ENCODE measurements at places on chromosomes 16 and 17.

DNA sequence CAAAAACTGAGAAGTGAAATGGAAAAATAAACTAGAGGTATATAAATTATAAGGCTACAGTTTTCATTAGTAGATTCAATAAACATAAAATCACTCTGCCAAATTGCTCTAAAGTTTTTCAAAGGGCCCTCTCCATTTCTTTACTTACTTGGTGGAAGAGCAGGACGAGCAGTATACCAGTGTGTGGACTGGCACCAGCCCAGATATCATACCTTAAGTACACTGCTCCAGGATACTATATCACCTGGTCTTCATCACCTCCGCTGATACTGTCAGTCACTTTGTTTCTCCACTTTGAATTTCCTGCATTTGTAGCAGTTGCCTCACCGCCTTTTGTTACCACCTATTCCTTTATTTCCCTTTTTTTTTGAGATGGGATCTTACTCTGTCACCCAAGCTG lies 37.6 kb downstream of the MAP3K3 start:
- no peak for DNase-seq

DNA sequence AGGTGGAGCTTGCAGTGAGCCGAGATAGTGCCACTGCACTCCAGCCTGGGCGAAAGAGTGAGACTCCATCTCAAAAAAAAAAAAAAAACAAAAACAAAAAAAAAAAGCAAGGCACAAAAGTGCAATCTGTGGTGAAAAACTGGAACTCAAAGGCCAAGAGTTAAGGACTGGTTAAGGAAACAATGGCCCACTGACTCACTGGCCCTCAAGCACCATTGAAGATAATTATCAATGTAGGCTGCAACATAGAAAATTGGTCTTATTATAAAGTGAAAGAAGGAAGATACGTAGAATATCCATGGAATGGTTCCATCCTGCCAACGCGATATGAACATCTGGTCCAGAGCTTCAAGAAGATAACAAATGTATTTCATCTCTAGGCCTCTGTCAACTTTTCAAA lies 444.2 kb downstream of the SOX9 start:
- DNase-seq, result no peak

DNA sequence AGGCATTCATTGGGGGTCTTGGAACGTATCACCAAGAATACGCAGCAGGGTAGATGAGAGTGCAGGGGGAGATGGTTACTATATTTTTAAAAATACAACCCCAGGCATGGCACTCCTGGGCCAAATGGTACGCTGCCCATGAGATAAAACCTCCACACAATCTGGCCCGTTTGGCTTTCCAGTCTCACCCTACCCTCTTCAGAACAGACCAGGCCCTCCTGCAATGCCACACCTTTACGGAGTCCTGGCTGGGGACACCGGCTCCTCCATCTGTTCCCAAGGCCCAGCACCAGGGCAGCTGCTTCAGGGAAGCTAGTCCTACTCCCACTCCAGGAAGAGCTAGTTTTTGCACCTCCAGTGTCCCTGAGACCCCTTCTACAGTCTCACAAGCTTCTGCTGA lies 24.4 kb downstream of the SNN start:
- no peak for DNase-seq

GRCh38 chr17:47896672-47897490 lies 845 bp downstream of the SP2 start:
- no peak for DNase-seq

GRCh38 chr17:19460700-19461099 lies 49.7 kb downstream of the RNF112 start:
- DNase-seq, result no peak

GRCh38 chr17:11290814-11291213 lies 49.8 kb downstream of the SHISA6 start:
- DNase-seq, result no peak

- no peak for DNase-seq
Measured at GRCh38 chr16:13883881-13884280, 36.1 kb upstream of the ERCC4 start.

- no peak for DNase-seq
Measured at GRCh38 chr17:82333279-82334171, at the start of gene SECTM1. SECTM1 (minus strand) TSS chr17:82333766; CDS start chr17:82327240, 6,526 bp downstream.

GRCh38 chr17:36889770-36890349 lies 47.4 kb upstream of the LHX1 start:
- DNase-seq, result no peak

- DNase-seq, result no peak
Measured at GRCh38 chr17:10226930-10227695, 28.7 kb upstream of the GAS7 start.

- no peak for DNase-seq
Measured at GRCh38 chr16:86525696-86526095, 15.4 kb downstream of the FOXF1 start.

DNA sequence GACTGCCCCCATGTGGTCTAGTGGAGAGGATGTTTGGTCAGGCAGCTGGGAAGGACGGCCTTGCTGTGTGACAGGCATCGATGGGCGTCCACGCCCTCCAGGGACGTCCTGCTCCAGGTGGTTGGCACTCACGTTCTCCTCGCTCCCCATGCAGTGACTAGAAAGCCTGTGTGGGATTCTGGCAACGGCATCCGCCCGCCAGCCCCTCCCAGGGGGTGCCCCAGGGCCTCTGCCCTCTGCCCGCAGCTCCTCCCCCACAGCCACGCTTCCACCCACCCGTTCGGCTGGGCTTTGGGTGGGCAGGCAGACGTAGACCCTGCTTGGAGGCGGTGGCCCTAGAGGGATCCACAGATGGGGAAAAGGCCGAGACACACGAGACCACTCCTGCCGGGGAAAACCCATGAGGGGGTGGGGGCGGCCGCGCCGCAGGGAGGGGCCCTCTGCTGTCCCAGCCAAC lies 4.7 kb upstream of the IL17C start:
- no peak for DNase-seq

GRCh38 chr16:87463722-87464690 lies 28.8 kb downstream of the ZCCHC14 start:
- DNase-seq, result no peak

DNA sequence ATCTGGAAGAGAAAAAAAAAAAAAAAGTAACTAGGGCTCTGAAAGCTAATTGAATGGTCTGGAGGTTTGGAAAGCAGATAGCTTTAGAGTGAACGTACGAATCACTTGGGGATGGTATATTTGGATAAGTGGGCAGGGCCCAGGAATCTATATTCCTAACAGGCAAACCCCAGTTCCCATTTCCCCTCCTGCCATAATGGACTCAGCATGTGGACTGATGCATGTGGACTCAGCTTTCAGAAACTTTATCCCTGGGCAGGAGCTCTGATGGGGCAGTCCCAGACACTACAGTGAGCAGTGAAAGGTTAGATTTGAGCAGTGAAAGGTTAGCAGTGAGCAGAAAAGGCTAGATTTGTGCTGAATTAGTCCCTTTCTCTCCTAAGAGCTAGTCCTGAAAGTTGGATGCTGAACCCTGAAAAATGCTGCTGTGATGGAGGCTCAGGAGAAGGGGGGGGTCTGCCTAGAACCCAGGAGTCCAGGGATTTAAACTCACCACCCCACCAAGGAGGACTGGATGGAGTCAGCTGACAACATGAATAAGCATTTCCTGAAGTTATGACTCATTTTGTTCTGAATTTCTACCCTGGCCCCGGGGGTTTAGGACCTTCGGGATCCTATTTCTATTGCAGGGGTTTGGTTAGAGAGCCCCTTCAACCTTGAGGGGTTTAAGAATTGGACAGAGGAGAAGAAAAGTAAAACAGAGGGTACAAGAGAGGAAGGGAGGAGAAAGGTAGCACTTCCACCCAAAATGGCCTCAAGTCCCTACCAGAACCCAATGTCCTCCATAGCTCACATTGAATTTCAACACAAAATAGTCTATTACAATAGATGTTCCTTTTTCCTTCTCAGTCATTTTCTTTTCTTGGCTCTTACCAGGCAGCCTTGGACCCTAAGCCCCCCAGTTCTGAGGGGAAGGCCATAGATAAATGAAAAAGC lies 10.3 kb upstream of the FZD2 start:
- DNase-seq, result no peak

- DNase-seq, result no peak
Measured at GRCh38 chr17:35890774-35891155, 10.6 kb upstream of the CCL5 start.

DNA sequence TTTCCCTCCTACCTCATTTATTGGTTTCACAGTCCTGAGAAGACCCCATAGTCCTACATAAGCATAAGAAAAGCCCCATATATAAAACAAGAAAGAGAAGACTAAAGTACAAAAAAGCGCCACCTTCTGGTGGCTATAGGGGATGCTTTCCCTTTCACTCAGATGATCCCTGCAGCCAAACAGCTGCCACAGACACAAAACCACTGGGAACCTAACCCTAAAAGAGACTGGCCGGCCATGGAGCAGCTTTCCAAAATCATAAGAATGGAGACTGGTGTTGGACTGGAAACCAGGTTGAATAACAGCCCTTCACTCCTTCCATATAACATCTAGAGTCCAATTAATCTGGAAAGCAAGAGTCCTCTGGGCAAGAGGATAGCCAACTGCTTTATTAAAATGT lies 11.4 kb downstream of the DYNC1LI2 start:
- peak; percentile 0 for DNase-seq

GRCh38 chr17:77827039-77827438 lies 131.5 kb upstream of the TNRC6C start:
- no peak for DNase-seq

DNA sequence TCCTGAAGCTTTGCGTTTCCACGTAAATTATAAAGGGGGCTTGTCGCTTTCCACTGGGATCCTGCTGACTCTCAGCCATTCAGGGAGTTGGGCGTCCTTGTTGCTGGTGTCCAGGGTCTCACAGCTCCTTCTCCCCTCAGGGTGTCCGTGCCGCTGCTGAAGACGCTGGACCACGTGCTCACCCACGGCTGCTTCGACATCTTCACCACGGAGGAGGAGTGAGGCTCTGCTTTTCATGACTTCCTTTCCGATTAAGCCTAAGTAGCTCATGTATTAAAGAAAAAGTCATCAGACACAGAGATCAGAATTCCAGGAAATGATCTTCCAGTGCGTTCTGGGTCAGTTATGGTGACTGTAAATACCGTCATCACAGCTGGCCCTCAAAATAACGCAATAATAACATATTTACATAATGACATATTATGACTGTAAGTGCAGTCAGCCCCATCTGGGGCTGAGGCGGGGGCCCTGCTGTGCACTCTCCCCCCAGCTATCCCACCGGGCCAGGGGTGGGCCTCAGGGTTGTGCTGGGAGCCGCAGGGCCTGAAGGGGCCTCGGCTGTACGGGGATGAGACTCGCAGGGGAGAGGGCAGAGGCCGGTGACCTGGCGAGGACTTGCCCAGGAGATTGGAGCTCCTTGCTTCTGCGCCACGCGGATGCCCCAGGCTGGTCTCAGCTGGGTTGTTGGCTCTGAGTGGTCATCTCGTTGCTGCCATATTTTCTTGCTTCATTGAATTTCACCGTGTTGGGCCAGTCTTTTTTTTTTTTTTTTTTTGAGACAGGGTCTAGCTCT lies 92.9 kb upstream of the ZNF750 start:
- DNase-seq, result no peak

DNA sequence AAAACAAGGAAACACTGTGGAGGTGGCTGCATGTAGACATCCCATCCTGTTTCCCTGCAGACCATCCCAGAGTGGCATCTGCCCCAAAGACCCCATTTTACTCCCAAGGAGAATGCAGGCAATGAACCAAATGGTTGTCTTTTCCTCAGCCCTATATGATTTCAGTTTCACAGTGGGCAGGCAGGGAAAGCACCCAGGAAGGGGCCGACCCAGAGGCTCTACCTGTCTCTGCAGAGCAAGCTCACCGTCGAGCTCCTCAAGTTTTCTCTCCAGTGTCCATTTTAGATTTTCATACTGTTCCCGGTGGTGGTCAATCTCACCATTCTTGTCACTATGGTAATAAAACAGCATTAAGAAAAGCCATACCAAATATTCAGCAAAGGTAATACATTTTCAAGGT lies 14.6 kb downstream of the CCDC57 start:
- no peak for DNase-seq

DNA sequence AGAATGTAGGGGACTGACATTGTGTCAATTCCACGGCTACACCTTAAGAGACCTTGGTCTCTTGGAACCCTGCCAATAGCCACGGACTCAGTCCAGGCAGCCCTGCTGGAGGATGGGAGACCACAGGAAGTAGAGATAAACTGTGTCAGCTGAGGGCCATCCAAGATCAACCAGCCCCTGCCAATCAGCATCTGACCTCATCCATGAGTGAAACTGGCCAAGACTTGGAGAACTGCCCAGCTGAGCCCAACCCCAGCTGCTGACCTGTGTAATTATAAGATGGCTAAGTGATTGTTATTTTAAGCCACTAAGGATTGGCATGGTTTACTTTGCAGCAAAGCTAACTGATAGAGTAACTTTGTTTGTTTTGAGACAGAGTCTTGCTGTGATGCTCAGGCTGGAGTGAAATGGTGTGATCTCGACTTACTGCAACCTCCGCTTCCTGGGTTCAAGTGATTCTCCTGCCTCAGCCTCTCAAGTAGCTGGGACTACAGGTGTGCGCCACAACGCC lies 13.3 kb upstream of the YWHAE start:
- DNase-seq, result no peak

DNA sequence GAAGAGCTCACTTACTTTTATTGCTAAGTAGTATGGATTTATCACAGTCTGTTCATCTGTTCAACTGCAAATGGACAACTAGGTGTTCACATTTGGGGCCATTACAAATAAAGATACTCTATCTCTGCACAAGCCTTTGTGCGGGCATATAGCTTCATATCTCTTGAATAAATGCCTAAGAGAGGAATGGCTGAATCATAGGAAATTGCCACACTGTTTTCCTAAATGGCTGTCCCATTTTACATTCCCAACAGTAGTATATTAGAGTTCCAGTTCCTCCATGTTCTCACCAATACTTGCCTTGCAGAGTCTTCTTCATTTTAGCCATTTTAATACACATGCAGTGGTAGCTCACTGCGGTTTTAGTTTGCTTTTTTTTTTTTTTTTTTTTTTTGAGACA lies 20.5 kb downstream of the NSMCE1 start:
- no peak for DNase-seq

GRCh38 chr17:62706598-62707424 lies 79.3 kb downstream of the MRC2 start:
- DNase-seq, result no peak

GRCh38 chr17:39709319-39709997 lies 9.6 kb downstream of the ERBB2 start:
- DNase-seq, result no peak

DNA sequence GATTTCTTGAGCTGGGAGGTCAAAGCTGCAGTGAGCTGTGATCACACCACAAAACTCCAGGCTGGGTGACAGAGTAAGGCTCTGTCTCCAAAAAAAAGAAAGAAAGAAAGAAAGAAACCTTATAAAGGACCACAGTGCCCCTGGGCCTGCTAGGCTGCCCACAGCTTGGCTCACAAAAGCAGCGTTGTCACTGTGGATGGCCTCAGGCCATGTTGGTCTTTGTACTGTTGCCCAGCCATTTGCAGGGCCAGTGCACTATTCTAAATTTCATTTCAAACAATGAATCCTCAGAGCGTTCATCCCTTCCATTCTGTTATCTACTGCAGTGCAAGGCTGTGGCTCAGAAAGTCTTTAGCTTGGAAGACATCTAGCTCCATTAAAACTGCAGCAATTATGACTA lies 208.4 kb downstream of the SLC39A11 start:
- DNase-seq, result no peak

DNA sequence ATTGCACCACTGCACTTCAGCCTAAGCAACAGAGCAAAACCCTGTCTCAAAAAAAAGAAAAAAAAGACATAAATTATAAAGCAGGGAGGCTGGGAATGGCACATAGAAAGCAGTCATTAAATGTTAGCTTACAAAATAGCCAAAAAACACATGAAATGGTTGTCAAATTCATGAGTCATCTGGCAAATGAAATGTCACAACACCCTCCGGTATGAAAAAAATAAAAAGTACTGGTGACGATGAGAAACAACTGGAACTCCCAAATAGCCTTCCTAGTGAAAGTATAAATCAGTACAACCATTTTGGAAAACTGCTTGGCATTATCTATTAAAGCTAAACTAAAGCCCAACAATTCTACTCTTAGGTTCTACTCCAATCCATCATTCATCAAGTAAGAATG lies 3.5 kb upstream of the KATNB1 start:
- no peak for DNase-seq

All from GDM1 (cell line).